ENCODE measurements at places on chromosomes 4 and X.

- no peak for DNase-seq
These were observed 149.2 kb upstream of the RAI2 start for GRCh38 chrX:18010253-18010652.

DNA sequence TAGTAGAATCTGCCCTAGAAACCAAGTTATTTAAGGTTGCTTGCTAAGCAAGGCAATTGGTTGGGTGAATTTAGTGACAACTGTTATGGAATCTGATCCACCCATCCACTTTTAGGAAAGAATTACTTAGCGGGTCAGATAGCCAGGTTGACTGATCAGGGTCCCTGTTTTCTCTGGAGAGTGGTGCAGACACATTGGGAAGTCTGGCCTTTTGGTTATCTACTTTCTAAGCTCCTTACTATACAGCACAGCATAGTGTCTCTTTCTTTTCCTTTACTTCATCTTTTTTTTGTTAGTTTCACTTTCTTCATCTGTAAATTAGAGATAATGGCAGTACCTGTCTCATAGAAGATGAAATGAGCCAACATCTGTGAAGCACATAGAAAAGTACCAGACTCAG is 7.4 kb downstream of the HERC3 start:
- DNase-seq = no peak

DNA sequence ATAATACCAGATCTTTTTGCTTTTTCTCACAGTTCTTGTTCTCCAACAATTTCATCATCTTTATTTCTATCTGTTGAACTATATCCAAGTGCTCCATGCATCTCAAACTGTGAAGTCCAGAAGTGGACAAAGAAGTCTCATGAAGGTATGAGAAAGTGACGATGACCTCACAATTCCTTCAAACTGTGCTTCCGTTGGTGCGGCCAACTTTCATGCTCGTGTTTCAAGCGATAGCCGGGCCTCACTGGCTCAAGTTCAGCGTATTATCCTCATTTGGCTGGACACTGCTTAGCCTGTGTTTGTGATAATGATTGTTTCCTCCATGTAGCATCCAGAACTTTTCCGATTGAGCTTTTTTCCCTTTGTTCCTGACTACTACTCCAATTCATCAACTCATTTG is 143.1 kb downstream of the PALLD start:
- no peak for DNase-seq

DNA sequence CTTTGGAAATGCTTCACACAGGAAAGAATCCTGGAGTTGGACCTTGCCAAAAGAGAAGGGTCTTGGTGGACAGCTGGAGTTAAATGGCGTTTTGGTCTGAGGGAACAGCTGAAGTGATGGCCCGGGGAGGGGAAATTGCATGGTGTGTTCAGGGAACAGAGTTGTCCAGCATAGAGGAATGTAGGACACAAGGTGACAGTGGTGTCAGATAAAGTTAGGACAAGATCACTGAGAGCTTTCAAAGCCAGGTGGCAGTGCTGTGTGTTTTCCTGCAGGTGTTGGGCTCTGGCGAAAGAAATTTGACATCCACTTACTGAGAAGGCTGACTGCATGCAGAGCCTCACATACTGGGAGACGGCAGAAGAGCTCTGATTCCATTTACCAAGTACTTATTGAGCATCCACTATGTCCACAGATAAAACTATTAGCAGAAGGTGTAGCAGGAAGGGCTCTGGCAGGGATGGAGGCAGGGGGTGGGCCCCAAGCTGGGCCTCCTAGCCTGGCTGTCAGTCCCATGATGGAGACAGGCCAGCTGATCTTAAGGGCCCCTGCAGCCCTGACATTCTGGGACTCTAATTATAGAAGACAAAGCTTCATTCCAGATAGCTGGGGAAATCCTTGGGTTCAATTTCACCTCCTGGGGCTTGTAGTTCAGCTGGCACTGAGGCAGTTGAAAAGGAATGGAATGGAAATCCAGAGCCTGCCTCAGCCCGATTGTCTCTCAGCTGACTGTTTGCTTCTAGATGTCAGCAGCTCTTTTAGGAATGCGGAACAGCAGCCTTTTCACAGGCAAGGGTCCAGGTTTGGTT is 150.2 kb upstream of the MAMLD1 start:
- no peak for DNase-seq

GRCh38 chrX:30938295-30938694 is 49.2 kb upstream of the TAB3 start:
- no peak for DNase-seq

DNA sequence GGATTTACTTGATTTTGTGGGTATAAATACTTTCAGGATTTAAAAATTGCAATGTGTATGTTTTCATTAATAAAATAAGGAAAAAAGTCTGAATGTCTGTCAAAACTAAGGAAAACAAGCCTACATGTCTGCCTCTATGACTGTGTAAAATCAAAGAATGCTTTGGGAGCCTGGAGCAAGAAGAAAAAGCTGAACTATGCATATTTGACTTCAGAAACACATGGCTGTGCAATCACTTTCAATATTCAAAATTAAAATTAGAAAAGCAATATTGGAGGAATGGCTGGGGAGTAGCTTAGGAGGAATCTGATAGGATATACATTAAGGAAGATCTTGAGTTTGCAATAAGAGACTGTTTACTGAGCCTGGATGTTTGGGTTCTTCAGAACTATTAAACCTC is 147.1 kb downstream of the ADAM29 start:
- DNase-seq = no peak
